Prostate gland (tissue), 2 donors: ENCODE measurements at places on chromosomes 13 and 19. TPM values are rescaled to one million over a fixed set of nuclear protein-coding genes. Genes with fewer than 3 reads are reported as not detected.

DNA sequence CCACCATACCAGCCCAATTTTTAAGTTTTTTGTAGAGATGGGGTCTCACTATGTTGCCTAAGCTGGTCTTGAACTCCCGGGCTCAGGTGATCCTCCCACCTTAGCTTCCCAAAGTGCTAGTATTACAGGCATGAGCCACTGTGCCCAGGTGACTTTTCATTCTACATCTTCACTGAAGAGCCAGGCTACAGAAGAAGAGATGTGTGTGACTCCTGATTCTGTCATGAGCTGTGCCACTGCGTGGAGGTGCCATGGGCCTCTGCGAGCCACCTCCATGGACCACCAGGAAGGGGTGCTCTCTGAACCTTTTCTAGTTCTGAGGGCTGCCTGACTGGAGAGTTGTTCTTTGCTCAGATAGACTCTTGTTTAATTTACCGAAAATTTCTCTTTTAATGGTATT, 56.6 kb upstream of the RANBP3 start:
- H3K36me3 ChIP-seq = no peaks in the 10 kb centered on the region
- no peak for DNase-seq
- H3K4me1 ChIP-seq = no peaks in the 10 kb centered on the region
- no peak overlapping the region for H3K4me3 ChIP-seq

DNA sequence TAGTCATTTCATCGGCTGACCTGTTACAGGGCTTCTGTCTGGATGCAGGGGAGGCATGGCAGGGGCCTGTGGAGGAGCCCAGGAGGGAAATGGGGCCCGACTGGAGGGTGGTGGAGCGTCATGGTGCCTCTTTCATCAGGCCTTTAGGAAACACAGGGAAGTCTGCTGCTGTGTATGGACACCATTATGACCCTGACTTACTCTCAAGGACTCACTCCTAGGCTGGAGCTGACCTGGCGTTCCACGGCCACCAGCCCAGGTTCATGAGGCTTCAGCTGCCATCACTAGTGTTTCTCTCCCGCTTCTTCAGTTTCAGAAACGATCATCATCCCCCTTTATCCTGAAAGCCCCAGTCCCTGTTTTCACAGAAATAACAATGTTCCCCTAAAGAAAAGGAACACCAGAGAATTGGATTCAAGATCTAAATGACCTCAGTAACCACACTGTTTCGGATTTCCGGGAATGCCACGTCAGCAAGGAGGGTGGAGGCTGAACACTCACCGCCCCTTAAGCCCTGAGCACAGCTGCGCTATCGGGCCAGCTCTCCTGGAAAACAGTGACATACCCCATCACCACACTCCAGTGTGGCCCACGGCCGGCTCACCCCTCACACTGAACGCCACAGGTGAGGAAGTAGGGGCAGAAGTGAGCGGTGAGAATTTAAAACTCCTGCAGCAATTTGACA, 67.6 kb downstream of the SOX1 start:
- H3K27me3 ChIP-seq = peaks cover 8% of the 10 kb centered on the region
- no peaks in the 10 kb centered on the region for H3K4me1 ChIP-seq
- no peak overlapping the region for H3K27ac ChIP-seq
- no peak for DNase-seq
- H3K4me3 ChIP-seq = no peak overlapping the region

DNA sequence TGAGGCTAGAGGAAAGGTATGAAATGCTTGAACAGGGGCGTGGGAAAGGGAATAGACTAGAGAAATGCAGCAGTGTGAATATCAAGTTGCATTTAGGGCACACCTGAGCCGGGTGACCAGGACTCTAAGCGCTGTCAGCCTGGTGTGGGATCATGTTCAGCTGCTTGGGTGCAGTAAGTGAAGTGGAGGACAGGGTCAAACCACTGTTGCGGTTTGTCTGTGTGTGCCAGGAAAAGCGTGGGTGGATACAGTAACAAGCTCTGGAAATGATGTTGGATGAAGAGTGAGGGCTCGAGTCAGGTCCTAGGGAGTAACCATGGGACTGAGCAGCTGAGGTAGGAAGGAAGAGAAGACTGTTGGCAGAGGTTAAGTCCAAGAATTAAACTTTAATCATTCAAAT, 15.8 kb downstream of the DGKH start:
- no peaks in the 10 kb centered on the region for H3K36me3 ChIP-seq
- no peak overlapping the region for H3K4me3 ChIP-seq
- no peak for DNase-seq

GRCh38 chr13:73903561-73903960, 230.6 kb downstream of the KLF12 start:
- no peaks in the 10 kb centered on the region for H3K27me3 ChIP-seq
- H3K4me1 ChIP-seq = no peaks in the 10 kb centered on the region
- DNase-seq = no peak
- H3K36me3 ChIP-seq = no peaks in the 10 kb centered on the region
- no peak overlapping the region for H3K27ac ChIP-seq

- no peak overlapping the region for H3K27ac ChIP-seq
- H3K4me1 ChIP-seq = no peaks in the 10 kb centered on the region
- no peak for DNase-seq
- H3K36me3 ChIP-seq = no peaks in the 10 kb centered on the region
- no peak overlapping the region for H3K4me3 ChIP-seq
Observed at GRCh38 chr13:106173346-106173745, 362.1 kb downstream of the EFNB2 start.

DNA sequence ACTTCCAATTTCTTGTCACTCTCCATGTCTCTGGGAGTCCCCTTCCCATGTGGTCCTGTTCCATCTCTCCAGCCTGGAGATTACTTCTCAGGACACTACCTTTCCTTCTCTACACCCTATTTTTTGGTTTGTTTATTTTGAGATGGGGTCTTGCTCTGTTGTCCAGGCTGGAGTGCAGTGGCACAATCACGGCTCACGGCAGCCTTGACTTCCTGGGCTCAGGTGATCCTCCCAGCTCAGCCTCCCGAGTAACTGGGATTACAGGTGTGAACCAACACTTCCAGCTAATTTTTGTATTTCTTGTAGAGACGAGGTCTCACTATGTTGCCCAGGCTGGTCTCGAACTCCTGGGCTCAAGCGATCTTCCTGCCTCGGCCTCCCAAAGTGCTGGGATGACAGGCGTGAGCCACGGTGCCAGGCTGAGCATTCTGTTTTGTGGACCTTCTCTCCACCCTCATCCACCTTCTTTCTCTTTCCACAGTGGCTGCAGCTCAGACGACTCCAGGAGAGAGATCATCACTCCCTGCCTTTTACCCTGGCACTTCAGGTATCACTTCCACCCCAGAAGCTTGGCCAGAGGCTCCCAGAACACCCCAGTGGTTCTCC, 644 bp downstream of the HCST start:
- no peak overlapping the region for H3K4me3 ChIP-seq
- H3K27ac ChIP-seq = peak overlapping the region; percentile 33
- DNase-seq = no peak

DNA sequence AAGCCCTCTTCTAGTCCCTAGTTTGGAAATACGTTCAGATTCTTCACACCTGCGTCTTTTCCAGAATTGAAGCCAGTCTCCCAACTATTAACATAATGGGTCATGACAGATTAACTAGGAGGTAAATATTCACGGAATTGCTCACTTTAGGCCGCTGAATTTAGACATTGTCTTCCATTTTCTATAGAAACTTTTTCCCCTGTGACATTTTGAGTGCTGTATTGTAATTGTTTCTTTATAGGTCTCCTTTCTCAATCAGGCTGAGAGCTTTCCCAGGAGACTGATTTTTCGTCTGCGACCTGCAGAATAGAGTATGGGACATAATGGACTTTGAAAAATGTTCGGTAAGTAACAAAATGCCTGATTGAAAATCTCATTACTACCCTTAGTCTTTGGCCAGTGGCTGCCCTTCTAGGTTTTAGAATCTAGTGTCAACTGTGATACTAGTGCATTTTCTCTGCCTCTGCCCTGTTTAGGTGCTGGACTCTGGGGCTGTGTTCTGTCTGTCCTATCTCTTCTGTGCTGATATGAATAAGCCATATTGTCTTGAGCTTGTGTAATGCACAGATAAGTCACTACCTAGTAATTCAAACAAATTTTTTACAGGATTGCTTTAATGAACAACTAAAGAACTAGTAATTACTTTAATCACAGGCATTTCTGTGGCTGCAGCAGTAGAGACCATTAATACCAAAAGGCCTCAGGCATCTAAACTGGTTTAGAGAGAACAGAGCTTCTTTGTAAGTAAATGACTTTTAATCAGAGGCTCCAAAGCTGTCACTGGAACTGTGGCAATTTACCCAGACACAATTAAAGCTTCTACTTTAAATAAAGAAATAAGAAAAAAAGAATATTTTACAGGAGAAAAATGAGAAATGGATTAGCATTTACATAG, 122.4 kb upstream of the FREM2 start:
- H3K4me1 ChIP-seq = no peaks in the 10 kb centered on the region
- DNase-seq = no peak
- H3K36me3 ChIP-seq = no peaks in the 10 kb centered on the region
- no peak overlapping the region for H3K27ac ChIP-seq
- no peaks in the 10 kb centered on the region for H3K27me3 ChIP-seq
- no peak overlapping the region for H3K4me3 ChIP-seq

DNA sequence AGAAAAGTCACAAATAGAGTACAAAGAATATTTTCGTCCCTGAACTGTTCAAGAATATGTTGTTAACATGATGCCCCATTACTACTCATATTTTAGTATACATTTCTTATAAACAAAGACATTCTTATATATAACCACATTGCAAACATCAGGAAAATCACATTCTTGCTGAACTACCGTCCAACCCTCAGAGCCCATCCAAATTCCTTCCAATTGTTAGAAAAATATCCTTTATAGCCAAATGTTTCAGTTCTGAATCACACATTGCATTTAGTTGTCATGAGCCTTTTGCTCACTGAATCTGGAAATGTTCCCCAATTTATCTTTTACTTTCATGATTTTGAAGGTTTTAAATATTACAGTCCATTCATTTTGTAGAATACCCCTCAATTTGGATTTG, 467.8 kb upstream of the ARGLU1 start:
- H3K4me3 ChIP-seq = no peak overlapping the region
- H3K36me3 ChIP-seq = no peaks in the 10 kb centered on the region
- no peaks in the 10 kb centered on the region for H3K27me3 ChIP-seq
- H3K4me1 ChIP-seq = no peaks in the 10 kb centered on the region

GRCh38 chr13:62246581-62246980, 830.9 kb upstream of the PCDH20 start:
- no peak for DNase-seq
- H3K4me1 ChIP-seq = no peaks in the 10 kb centered on the region
- no peak overlapping the region for H3K4me3 ChIP-seq

DNA sequence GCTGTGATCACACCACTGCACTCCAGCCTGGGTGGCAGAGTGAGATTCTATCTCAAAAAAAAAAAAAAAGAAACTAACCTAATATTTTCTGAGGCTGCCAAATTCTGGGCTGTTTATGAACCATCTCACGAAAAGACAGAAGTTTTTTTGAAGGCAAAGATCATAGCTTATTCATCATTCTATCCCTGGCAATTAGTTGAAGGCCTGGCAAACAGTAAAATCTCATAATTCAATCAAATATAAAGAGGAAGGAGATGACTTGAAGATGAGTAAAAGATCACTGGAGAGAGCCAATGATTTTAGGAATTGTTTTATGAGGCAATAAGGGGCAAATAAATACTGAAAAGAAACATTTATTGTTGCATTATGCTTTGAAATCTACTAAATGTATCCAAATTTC, 216.5 kb downstream of the DCLK1 start:
- H3K27me3 ChIP-seq = no peaks in the 10 kb centered on the region
- no peaks in the 10 kb centered on the region for H3K36me3 ChIP-seq
- H3K27ac ChIP-seq = no peak overlapping the region
- no peak overlapping the region for H3K4me3 ChIP-seq

GRCh38 chr19:5038631-5039271, 69.8 kb downstream of the KDM4B start:
- H3K4me3 ChIP-seq = no peak overlapping the region
- no peaks in the 10 kb centered on the region for H3K27me3 ChIP-seq
- no peak for DNase-seq
- H3K27ac ChIP-seq = peak overlapping the region; percentile 71
- H3K4me1 ChIP-seq = peaks cover 37% of the 10 kb centered on the region

DNA sequence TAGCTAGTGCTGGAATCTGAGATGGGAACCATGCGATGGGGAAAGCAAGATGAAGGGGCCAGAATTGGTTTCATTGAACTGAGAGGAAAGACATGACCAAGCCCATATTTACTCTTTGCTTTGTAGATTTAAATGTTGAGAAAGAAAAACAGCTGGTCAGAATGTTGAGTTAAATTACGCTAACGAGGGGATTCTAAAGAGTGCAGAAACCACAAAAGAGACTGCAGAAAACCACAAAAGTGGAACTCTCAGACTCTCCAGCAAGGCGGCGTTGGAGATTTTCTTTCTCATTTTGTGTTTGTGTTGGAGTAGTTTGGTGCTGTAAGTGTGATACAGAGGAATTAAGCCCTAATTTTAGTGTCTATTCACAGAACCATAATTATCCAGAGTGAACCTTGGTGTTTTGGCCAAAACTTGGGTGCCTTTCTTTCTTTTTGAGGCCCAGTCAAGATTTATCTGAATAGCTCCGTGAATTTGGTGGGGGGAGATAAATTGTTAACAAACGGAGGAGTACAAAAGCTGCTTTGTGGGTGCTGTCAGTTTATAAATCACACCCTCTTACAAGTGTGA, 26.3 kb downstream of the SAE1 start:
- no peaks in the 10 kb centered on the region for H3K27me3 ChIP-seq
- DNase-seq = no peak
- peaks cover 13% of the 10 kb centered on the region for H3K4me1 ChIP-seq
- H3K4me3 ChIP-seq = no peak overlapping the region
- peak overlapping the region; percentile 64 for H3K27ac ChIP-seq

- H3K27me3 ChIP-seq = no peaks in the 10 kb centered on the region
- H3K27ac ChIP-seq = no peak overlapping the region
- no peak overlapping the region for H3K4me3 ChIP-seq
- no peak for DNase-seq
Observed at GRCh38 chr13:32228330-32229041, 86.7 kb downstream of the ZAR1L start.

DNA sequence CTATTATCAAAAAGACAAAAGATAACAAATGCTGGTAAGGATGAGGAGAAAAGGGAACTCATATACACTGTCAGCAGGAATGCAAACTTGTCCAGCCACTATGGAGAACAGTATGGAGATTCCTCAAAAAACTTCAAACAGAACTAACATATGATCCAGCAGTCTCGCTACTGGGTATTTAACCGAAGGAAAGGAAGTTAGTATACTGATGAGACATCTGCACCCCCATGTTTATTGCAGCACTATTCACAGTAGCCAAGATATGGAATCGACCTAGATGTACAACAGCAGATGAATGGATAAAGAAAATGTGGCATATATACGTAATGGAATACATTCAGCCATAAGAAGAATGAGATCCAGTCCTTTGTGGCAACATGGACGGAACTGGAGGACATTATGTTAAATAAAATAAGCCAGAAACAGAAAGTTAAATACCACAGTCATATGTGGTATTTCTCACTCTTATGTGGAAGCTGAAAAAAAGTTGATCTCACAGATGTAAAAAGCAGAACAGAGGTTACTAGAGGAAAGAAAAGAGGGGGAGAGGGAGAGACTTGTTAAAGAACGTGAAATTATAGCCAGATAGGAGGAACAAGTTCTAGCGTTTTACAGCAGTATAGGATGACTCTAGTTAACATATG, 83.2 kb downstream of the RUBCNL start:
- no peaks in the 10 kb centered on the region for H3K36me3 ChIP-seq
- no peaks in the 10 kb centered on the region for H3K4me1 ChIP-seq
- no peak for DNase-seq
- H3K27me3 ChIP-seq = no peaks in the 10 kb centered on the region
- H3K4me3 ChIP-seq = no peak overlapping the region
- H3K27ac ChIP-seq = no peak overlapping the region

Gene GJA3
- total RNA-seq = 5.2 TPM

Gene CEACAM8
- not detected for total RNA-seq

Gene CCDC122
- total RNA-seq = 14.1 TPM

Gene IGFL2
- not detected for total RNA-seq

Gene KIR3DL1
- total RNA-seq = not detected

Gene KLK3
- total RNA-seq = 7,620 TPM

Gene PRR19
- 8.4 TPM for total RNA-seq

Gene BICRA
- total RNA-seq = 25.3 TPM

Gene CLEC17A
- total RNA-seq = 0.14 TPM

Gene CAMSAP3
- total RNA-seq = 90.9 TPM

Gene DMWD
- total RNA-seq = 35.5 TPM
